Mucosa of gallbladder (tissue), 1 donor: ENCODE measurements at places on chromosomes 4 and X. TPM values are rescaled to one million over a fixed set of nuclear protein-coding genes. Genes with fewer than 3 reads are reported as not detected.

DNA sequence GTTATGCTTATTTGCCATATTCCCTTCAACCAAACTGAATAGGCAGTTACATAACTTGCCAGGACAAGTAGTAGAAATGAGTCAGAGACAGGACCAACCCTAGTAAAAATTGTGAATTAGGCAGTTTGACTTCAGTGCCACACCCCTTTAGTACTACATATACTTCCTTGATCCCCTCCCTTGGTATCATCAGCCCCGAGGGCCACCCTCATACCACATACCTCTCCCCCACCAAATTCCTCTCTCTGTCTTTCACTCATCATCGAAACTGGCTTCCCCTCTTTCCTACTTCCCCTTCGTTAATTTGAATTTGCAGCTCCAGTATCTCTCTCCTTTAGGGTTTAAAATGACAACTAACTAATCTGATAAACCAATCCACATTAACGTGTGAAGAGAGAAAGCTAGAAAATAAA is 7.9 kb upstream of the PTPN13 start:
- no peak for DNase-seq

DNA sequence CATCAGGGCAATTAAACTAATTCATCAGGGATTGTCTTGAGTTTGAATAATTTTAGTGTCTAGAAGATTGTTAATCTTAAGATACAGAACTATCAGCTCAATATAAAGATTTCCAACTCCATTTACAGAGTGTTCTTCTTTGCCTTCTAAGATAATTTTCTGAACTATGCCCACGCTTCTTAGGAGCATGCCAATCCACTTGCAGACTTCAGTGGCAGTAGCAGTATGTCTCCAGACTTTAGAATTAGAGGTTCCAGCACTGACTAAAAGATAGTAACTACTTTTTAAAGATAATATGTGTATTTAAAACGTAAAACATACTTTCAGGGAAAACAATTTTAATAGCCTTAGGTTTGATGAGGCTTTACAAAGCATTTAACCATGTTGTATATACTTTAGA is 34.2 kb upstream of the GALNT7 start:
- DNase-seq, result no peak

GRCh38 chrX:136616987-136617685 is 30.8 kb upstream of the CD40LG start:
- DNase-seq, result no peak

RHOXF2 gene
- not detected for total RNA-seq

DNA sequence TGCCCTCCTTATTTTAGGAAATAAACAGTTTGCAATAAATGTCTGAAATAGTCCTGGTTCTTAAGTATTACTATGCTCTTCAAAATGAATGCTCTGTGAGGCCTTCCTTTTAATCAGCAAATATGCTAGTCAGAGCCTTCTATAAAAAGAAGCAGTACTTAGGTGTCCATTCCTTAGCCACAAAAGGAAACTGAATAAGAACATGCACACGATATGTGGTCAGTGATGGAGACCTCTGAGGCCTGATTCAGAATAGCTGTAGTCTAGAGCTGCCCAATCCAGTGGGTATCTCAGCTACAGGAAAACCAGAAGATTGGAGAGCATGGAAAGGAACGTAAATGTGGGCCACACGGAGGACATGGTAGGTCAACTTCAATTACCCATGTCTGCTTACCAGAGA is 141.8 kb downstream of the RASL11B start:
- DNase-seq, result no peak

SYP gene
- total RNA-seq, result 1.9 TPM
